ENCODE measurements at places on chromosomes 3 and 15.

DNA sequence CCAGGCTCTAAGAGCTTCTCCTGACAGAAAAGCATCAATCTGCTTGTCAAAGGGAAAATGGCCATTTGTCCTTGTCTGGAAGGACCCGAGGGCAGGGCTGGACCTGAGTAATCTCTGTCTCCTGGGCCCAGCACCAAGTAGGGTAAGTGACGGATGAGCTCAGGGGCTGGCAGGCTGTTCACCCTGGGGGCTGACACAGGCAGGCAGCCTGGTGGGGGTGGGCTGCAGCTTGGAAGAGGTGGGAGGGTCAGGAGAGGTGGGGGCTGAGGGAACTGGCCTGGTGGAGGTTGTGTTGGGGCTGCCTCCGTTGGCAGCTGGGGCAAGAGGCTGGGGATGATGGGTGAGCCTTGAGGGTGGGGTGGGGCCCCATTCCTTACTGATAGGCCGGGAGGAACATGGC lies 42.3 kb upstream of the ADPGK start:
- no peak for DNase-seq

GRCh38 chr15:26634319-26634718 lies 138.5 kb downstream of the GABRB3 start:
- no peak for DNase-seq

- DNase-seq = no peak
Observed at GRCh38 chr15:36817776-36818175, 238.3 kb downstream of the CDIN1 start.

DNA sequence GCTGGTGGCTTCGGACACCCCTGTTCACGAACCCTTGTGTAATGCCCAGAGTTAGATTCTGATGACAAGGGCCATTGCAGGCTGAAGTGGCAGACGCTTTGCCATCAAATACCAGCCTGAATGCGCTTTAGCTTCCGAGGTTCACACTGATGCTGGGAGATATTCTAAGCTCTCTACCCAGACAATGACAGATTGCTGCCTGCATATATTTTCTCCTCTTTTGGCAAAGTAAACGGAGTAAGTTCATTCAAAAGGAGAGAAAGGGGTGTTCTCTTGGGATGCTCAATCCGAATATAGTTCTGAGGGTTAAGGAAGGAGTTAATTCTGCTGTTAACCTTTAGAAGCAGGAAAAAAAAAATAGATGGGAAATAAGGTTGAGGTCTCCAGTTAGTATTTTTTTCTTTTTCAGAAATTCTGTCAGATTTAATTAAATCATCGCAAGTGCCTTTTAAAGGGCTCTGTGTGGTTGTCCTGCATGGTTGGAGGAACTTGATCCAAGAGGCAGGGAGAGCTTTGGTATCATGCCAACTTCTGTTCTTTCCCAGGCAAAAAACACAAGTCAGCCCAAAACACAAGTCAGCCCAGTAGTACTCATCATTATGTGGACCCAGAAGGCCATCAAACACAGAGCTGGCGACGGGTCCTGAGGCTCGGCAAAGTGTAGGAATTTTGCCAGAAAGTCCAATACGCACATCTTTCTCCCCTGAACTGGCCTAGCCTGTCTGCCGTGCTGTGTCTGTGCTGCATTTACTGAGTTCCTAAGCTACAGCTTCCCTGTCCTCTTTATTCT lies 70.9 kb upstream of the ST8SIA2 start:
- DNase-seq = no peak

DNA sequence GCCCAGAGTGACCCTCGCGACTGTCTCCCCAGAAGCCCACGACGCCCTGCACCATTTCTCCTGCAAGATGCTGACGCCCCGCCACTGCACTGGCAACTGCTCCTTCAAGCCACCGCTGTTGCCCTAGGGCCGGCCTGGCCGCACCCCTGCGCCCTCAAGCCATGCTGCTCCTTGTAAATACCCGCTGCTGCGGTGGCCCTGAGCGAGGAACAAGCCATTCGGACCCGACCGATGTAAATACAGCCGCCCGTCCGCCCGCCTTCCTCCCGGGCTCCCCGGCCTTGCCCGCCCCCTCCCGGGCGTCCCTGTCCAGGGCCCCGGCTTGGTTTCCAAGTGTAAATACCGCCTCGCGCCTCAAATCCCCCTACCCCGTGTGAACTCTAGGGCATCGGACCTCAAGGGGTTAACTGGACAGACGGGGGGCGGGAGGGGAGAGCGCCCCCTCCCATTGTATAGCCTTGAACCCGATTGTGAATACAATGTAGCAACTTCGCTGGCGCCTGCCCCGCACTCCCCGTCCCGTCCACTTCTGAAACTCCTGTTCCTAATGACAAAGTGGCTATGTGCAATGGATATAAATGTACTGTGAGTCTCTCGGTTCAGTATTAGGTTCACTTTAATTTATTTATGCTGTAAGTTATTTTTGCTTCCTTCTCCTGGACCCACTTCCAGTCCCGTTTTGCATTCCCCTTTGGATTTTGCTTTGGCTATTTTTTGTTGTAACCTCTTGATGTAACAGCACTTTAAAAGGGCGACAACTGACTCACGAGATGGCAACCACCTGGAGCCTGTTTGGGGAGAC lies 5.9 kb downstream of the RNU6-1 start:
- no peak for DNase-seq

- DNase-seq = no peak
Observed at GRCh38 chr3:137099364-137100219, 141.8 kb downstream of the IL20RB start.

DNA sequence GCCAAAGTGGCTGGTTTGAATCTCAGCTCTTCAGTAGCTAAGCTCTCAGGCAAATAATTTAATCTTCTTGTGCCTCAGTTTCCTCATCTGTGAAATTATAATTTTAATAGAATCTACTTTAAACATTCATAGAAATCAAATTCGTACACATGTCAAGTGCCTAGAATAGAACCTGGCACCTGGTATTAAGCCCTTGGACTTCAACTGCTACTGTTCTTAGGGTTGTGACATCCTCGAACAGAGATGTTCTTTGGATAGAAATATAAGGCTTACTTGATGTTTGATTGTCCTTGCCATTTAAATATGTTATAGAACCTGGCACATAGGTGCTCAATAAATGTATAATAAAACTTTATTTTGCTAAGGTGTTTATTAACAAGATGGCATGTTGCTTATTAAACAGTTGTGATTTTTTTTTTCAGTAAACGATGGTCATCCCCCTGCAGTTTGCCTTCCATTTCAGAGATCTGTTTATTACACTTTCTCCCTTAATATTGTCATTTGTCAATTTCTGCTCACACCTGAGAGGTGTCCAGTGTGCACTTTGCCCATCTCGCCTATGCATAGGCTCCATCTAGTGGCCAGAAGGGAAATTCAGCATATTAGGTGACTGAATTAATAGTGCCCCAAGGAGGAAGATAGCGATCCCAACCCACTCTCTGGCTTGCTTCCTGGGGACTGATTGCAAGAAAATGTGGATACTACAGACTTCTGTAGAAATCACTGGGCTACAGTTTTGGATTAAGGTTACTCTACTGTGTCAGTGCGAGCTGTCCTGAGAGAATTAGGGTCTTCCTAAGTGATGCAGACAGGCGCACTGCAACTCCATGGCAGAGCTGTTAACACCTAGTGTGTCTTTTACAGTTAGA lies 10.7 kb downstream of the IGF1R start:
- no peak for DNase-seq

GRCh38 chr15:51846066-51846462 lies 16.6 kb downstream of the TMOD3 start:
- DNase-seq = no peak

DNA sequence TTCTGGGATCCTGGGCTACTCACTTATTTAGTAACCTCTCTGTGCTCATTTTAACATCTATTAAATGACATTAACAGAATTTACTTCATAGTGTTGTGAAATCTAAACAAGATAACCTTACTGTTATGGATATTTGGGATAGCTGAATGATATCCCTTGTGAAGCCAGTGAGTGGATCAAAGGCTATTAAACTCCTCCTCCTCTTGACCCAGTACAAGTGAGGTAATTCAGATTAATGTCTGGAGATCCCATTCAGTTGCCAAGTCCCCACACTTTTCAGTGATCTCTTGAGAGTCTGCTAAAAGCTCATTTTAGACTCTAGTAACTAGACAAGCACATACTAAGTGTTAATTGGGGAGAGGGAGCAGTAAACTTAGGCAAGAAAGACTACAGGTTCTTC lies 2.5 kb upstream of the ANKRD28 start:
- no peak for DNase-seq

DNA sequence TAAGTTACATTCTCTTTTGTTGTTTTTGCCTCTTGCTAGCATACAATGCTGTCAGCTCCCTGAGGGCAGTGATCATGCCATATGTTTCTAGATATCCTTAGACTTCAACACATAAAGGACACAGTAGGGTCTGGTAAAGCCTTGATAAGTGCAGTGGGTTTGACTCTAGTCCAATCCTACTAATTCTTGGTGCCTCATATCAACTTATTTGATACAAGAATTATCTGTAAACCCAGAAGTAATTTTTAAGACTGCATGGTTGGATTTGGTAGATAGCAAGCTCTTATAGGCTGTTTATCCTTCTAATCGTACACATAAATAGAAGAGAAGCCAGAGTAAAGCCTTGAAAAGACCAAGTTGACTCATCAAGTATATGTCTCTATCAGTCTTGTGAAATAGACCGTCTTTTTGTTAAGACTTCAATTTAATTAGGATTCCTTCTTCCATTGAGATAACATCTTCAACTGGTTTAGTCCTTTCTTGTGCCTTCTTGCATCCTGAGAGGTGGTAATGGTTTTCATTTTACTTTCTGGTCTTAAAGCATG lies 265.6 kb upstream of the CDIN1 start:
- no peak for DNase-seq

GRCh38 chr3:14422016-14422963 lies 19.9 kb downstream of the SLC6A6 start:
- no peak for DNase-seq

DNA sequence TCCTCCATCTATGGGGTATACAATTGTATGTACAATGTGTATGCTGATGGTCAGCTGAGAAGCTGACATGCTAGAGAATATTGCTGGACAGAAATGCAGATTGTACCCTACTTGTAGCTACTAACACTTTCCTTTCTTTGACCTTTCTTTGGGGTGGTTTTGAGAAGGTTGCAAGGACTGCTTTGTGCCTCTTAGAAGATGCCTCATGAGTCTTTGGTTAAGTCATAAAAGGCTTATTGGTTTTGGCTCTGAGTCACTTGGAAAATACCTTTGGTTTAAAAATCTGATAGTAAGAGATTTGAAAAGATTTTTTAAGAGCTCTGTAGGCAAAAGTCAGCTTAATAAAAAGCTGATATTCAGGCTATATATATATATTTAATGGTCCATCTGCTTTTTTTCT lies 71.5 kb downstream of the ZMAT3 start:
- DNase-seq = no peak

- DNase-seq = no peak
Observed at GRCh38 chr3:21466476-21466875, 284.5 kb downstream of the ZNF385D start.

DNA sequence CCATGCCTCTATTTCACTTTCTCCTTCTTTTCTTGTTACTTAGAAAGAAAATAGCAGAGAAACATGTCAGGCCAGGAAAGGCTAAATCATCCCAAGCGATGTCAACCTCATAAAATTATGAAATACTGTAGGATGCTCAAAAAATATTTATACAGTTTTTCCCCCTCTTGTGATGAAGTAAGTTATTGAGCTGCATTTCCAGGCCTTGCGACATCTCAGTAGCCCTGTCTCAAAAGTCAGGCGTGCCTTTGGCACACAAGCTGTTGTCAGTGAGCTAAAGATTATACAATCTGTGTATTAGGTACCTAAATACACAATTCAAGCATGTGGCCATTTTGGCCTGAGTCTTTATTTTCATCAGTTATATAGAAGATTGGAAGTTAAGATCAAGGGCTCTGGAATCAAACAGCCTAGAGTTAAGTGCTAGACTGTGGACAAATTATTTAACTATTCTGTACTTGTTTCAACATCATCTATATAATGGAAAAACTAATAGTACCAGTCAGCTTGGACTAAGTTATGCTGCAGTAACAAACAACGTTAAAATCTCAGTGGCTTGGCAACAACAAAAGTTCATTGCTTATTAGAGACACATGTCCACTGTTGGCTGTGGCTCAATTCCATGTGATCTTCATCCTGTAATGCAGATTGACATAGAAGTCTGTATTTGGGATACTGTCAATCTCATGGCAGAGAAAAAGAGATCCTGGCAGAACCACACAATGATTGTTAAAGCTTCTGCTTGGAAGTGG lies 406.4 kb upstream of the PROK2 start:
- no peak for DNase-seq

GRCh38 chr3:73273341-73273740 lies 211.9 kb downstream of the EBLN2 start:
- no peak for DNase-seq

DNA sequence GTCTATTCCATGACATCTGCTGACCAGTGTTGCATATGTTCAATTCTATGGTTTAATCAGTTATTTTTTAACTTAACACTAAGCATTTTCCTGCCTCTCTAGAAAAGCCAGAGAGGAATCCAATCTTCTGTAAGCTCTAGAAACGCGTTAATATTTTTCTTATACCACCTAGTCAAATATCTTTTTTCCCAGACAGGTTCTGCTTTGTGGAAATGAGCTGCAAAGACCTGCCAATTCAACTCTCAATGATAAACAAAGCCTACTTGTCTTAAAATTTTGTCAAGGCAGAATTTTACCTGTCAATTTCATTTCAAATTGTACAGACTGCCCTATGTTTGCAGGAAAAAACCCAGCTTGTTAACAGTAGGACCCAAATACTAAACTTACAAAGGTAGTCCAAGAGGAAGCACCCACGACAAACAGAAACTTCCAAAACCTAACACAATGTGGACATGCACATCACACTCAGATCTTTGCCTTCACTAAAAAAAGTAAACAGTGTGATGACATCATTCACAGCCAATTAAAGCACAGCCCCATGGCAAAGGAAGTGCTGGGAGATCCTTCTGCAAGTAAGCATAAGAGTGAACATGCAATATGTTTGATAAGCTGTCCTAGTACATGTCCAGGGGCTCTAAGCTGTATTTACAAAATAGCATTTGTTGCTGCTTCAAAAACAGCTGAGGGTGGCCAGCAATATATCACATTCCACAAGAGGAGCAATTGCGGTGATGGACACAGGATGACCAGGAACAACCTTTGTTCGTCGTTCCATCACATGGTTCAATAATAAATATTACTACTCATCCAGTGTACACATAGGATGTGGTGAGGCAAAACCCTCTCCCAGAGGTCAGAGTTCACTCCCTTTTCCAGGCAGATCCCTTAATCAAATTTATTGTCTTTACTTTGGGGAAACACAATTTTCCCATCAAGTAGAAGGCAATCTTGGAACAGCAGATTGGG lies 139.4 kb upstream of the TSC22D2 start:
- no peak for DNase-seq

GRCh38 chr3:167941234-167941995 lies 154.3 kb downstream of the GOLIM4 start:
- no peak for DNase-seq

- DNase-seq = no peak
Observed at GRCh38 chr3:138684396-138684795, 75.8 kb downstream of the FAIM start.
